Stimulated activated CD4-positive, alpha-beta T cell treated with anti-CD3 and anti-CD28 coated beads, Interleukin-15, amount 100 ng/mL, for 48 hours (primary cell): ENCODE measurements at places on chromosomes 12 and 14.

- DNase-seq: no peak
These were observed 11.7 kb downstream of the EPS8 start for GRCh38 chr12:15777355-15778012.

DNA sequence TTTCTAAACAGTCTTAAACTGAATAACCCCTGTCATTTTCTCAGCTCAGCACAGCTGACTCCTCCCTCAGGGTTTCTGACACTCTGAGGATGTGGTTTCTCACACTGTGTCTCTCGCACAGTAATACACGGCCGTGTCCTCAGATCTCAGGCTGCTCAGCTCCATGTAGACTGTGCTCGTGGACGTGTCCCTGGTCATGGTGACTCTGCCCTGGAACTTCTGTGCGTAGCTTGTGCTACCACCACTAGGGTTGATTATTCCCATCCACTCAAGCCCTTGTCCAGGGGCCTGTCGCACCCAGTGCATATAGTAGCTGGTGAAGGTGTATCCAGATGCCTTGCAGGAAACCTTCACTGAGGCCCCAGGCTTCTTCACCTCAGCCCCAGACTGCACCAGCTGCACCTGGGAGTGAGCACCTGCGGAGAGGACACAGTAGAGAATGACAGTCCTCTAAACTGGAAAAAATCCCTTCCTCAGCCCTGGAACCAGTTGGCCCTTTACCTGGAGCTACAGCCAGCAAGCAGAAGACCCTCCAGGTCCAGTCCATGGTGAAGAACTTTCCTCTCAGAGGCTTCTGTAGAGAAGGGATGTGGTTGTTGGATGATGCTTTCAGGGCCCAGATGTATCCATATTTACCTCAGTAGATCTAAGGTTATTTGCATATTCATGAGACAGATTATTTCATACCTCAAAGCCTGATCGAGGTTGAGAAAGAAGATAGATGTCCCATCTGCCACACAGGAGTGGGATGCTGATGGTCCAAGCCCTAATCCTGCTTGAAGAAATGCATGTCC is 984.8 kb downstream of the TMEM121 start:
- peak; percentile 4 for DNase-seq

- peak; percentile 33 for DNase-seq
These were observed 618.6 kb downstream of the AACS start for GRCh38 chr12:125683748-125684381.

DNA sequence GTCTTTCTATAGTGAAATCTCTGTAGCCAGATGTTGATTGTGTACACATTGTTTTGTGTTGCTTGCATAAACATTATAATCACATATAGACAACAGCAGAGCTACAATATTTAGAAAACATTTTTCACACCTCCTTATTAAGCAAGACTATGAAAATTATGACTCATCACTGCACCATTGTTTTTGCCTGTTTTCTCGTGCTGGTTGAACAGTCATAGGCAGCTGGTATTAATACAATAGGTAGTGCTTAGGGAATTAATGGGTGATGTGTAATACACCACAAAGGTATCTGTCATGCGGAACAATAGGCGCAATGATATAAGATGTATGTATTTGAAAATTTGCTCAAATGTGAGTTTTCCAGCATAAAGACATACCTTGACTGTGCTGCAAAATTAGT is 449.3 kb downstream of the FOXG1 start:
- DNase-seq: no peak

DNA sequence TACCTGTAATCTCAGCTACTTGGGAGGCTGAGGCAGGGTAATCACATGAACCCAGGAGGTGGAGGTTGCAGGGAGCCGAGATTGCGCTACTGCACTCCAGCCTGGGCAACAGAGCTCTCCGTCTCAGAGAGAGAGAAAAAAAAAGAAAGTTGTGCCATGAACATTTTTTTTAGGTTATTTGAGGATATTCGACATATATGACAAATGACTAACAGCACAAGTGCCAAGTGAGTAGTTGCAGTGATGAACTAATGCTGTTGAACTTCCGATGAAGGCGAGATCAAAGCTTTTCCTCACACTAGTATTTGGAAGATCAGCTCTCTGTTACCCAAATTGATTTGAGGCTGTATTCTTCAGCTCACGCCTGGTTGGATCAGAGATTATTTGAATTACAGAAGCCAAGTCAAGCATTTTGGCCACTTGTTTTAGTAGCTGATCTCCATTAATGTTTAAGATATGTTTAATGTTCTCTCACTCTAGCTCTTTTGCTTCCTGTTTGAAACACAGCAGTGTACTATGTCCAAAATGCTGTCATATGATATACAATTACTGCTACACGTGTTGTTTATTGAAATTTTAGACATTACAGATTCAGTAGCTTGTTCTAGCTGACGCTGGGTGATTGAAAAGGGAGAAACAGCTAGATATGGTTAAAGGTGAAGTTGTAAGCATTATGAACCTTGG is 43.4 kb downstream of the WDR20 start:
- no peak for DNase-seq
